ENCODE measurements at places on chromosomes 5 and 9. TPM values are rescaled to one million over a fixed set of nuclear protein-coding genes. Genes with fewer than 3 reads are reported as not detected.

OR1N2 gene
- total RNA-seq: not detected

SEMA5A gene
- total RNA-seq: 5.3 TPM

IFT74 gene
- 17.4 TPM for total RNA-seq

GHR gene
- 3.8 TPM for total RNA-seq

NSG2 gene
- not detected for total RNA-seq

ZDHHC11 gene
- 1.00 TPM for total RNA-seq

PLAC8L1 gene
- not detected for total RNA-seq

STXBP1 gene
- 20.8 TPM for total RNA-seq

PPP3R2 gene
- not detected for total RNA-seq

GPR21 gene
- 1.1 TPM for total RNA-seq

NTNG2 gene
- total RNA-seq: 4.6 TPM

PCDHGA11 gene
- 6.4 TPM for total RNA-seq

CSF1R gene
- total RNA-seq: 0.46 TPM

SYK gene
- under 0.01 TPM for total RNA-seq

PCDHGA8 gene
- total RNA-seq: 3.3 TPM

SUSD3 gene
- total RNA-seq: 1.1 TPM

RASGRF2 gene
- total RNA-seq: 8.0 TPM

CCDC192 gene
- not detected for total RNA-seq

PCDH12 gene
- 0.14 TPM for total RNA-seq

MLANA gene
- total RNA-seq: not detected

TRAF1 gene
- 2.3 TPM for total RNA-seq

FOXD1 gene
- total RNA-seq: 0.28 TPM

ZNF883 gene
- 1.2 TPM for total RNA-seq

BAAT gene
- total RNA-seq: not detected

SNAPC3 gene
- total RNA-seq: 36.1 TPM

HMGXB3 gene
- 37.7 TPM for total RNA-seq

OTP gene
- not detected for total RNA-seq

KIF20A gene
- total RNA-seq: 8.8 TPM

FREM1 gene
- total RNA-seq: under 0.01 TPM

MED27 gene
- 12.9 TPM for total RNA-seq

SLC25A2 gene
- total RNA-seq: 0.18 TPM

DIAPH1 gene
- total RNA-seq: 9.2 TPM

SLC45A2 gene
- 0.14 TPM for total RNA-seq
